ENCODE measurements at places on chromosomes 5 and 9.
A peak's percentile ranks its signal among the peaks of the same experiment; 100 is the strongest.

- DNase-seq = no peak
These were observed 98.6 kb downstream of the MAT2B start for GRCh38 chr5:163604013-163604412.

DNA sequence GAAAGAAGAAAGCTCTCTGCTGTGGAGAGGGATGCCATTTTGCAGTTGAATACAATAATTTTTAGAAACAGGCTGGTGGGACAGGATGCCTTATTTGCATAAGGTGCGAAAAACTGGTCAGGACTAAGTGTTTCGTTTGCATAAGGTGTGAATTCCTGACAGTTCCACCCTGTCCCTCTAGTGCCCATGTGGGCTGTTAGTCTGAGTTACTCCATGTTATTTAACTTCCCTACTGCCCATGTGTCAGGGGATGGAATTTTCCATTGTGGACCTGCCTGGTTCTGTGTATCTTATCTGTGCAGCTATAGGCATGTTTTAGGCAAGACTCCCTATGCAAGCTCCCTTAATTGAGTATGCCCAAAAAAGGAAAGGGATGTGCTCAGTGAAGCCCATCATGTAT is 35.3 kb upstream of the NFIL3 start:
- no peak for DNase-seq

GRCh38 chr5:124631874-124632550 is 114.4 kb downstream of the ZNF608 start:
- no peak for DNase-seq

- peak; percentile 58 for DNase-seq
These were observed 244.4 kb upstream of the TUT7 start for GRCh38 chr9:86598411-86599239.

DNA sequence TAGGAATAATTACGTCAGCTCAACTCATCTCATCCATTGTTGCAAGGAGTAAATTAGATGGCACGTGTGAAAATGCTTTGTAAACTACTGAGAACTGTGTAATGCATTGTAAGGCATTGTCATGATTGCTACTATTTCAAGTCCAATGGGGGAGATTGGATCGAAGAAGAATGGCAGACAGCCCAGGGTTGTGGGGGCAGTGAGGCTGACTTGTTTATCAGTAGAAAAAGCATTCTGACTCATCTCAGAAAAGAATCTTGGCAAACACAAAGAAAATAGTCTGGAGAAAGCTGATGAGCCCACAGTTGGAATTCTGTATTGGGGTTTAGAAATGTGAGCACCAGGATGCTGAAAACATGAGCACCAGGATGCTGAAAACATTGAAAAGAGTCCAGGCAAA is 28.0 kb upstream of the DAP start:
- peak; percentile 71 for DNase-seq

GRCh38 chr5:114325541-114325940 is 36.3 kb upstream of the KCNN2 start:
- DNase-seq = no peak

DNA sequence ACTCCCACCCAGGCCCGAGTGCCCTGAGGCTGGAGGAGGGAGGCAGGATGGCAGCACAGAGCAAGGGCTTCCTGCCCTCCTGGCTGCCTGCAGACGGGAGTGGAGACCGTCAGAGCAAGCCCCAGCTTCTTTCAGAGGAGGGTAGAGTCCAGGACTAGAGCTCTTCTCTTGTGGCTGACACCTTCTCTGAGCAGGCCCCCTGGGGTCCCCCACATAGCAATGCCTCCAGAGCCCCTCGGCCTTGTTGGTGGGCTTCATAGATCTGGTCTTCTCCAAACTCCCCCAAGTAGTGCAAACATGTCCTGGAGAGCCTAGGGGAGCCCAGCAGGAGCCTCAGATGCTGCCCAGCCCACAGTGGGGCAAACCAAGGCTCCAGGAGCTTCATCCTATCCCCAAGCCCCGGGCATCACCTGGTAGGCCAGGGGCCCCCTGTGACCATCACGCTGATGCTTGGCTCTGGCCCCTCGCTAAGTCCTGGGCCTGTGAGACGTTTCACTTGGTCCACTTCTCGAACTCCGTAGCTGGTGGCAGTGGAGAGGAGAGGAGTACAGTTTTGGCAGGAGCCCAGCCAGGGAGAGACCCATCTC is 2.0 kb downstream of the MZB1 start:
- DNase-seq = no peak

GRCh38 chr5:167304834-167305469 is 986.5 kb upstream of the WWC1 start:
- no peak for DNase-seq

GRCh38 chr9:129458663-129459546 is 162.0 kb downstream of the C9orf50 start:
- no peak for DNase-seq

DNA sequence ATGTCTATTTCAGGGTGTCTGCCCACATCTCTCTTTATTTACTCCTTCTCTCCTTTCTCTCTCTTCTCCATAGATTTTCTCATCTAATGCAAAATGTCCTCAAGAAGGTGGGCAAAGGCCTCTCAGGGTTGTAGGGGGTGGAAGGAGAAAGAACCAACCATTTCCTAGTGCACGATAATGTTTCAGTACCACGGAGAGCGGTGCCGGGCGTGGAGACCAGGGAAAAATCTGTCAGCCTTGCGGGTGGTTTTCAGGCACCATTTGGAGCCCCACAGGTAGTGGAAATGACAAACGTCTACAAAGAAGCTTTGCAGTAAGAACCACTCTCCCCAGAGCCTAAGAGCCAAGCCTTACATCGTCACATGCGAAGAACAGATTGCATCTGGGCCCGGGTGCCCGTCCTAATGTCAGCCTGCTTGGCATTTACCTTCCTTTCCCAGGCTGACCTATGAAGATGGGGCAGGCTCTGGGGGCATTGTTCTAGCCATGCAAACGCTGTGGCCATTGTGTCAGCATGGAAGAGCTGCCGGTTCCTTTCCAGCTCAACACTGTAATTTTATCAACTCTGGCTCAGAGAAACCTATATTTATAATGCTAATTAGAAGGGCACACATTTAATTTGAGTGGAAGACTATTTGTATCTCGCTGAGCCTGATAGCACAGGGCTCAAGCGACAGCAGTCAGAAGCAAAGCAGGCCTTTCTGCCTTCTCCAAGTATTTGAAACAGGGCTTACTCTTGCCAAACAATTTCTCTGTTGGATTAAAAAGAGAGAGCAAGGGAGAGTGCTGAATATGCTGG is 430.1 kb upstream of the WWC1 start:
- DNase-seq = no peak

- no peak for DNase-seq
These were observed 2.6 kb downstream of the SLC22A5 start for GRCh38 chr5:132372127-132372526.

DNA sequence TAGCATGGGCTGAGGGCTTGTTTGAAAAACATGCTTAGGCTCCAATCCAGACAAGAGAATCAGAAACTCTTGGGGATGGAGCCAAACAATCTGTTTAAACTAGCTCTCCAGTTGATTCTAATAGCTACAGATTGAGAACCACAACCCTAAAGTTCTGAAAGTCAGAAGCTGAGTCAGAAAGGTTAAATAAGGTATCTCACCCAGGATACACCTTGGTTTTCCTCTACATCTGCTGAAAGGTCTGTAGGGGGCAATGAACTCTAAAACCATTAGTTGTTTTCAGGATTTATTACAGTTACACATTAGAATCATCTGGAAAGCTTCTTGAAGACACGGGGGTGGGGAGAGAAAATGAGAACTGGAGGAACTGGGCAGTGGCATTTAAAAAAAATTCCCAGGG is 5.7 kb downstream of the GFM2 start:
- no peak for DNase-seq

DNA sequence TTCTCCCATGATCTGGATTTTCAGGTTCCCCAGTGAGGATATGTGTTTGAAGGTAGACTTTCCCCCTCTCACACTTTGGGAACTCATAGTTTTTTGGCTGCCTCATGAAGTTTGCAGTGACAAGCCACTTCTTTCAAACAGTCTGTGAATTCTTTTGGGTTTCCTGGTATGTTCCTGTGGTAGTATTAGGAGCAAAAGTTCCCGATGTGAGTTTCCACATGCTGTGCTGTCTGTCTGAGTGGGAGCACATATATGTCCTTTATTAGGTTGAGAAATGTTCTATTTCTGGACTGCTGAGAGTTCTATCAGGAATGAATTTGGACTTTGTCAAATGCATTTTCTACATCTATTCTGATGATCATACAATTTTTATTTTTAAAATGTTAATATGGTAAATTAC is 273.2 kb upstream of the TARS1 start:
- no peak for DNase-seq

GRCh38 chr9:114416906-114417305 is 29.1 kb upstream of the AKNA start:
- no peak for DNase-seq

GRCh38 chr5:35371951-35372426 is 141.7 kb upstream of the PRLR start:
- no peak for DNase-seq
